Activated T-helper 1 cell treated with Interleukin-2 at 50 U/mL for 16 hours (primary cell): ENCODE measurements at places on chromosomes 2 and 18.

GRCh38 chr2:217274578-217274977 is 414.7 kb upstream of the TNP1 start:
- no peak for DNase-seq

DNA sequence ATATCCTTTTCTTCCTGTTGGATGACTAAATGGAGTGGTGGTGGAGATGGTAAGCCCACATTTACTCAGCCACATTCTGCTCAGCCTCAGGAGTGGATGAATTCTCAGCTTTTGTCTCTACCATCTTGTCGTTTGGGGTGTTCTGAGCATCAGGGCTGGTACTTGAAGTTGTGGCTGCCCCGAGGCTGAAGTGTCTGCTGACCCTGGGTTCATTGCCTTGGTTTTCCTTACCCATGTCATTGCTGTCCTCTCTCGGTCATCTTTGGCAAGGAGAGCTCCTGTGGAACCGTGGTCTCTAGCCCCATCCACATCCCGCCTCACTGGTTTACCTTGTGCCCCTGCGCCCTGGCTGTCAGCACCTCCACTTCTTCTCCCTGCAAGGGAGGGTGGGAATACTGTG is 71.9 kb downstream of the GPR39 start:
- no peak for DNase-seq

DNA sequence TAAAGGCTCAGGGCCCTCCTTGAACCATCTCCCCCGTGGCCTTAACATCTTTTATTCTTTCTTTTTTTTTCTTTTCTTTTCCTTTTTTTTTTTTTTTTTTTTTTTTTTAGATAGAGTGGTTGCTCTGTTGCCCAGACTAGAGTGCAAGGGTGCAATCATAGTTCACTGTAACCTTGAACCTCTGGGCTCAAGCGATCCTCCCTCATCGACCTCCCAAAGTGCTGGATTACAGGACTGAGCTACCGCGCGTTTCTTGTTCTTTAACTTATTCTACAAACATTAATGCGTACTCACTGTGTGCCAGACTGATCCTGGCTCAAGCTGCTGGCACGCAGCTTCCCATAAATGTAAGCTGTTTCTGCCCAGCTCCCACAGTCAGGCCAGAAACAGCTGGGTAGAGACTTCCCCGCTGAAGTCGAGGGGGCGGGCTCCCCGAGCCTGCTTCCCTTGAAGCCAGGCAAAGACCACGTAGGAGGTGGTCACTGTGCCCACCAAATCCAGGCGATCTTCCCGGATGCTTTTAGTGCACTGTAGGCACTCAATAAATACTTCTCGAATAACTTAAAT is 29.2 kb upstream of the ATP6V1B1 start:
- DNase-seq: no peak

GRCh38 chr2:1817256-1818051 is 73.1 kb upstream of the PXDN start:
- peak; percentile 38 for DNase-seq

DNA sequence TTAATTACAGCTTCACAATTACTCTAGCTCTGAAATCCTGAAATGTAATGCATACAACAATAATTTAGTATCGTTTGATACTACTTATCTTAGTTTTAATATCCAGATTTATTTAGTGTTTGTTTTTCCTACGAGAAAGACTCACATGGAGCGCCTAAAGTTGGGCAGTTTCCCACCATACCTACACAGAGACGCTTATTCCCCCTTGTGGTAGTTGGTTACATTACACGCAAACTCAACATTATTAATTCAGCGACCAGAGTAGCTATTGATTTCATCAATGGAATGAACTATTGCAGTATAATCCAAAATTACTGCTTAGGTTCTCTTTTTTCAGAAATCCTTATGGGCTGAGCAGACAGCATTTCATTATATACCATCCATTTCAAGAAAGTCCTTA is 164.0 kb upstream of the REG3G start:
- no peak for DNase-seq

GRCh38 chr2:101751875-101752619 is 54.5 kb downstream of the MAP4K4 start:
- no peak for DNase-seq

DNA sequence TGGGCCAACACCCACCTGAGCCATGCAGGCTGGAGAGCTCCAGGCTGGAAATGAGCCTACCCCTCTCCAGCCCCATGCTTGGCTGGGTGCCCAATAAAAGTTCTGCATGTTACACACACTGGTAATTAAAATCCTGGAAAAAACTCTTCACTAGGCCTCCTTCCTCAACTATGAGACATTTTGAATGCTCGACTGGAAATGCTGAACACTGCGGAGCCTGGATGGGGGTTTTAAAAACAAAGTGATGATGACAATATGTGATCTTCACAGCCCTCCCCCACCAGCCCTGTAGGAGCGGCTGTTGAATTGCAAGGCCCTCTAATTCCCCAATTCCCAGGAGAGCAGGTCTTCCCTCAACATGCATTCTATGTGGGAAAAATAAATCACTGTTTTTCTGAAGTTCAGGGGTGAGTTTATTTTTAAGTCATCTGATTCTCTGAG is 179.2 kb downstream of the TTC32 start:
- DNase-seq: no peak

DNA sequence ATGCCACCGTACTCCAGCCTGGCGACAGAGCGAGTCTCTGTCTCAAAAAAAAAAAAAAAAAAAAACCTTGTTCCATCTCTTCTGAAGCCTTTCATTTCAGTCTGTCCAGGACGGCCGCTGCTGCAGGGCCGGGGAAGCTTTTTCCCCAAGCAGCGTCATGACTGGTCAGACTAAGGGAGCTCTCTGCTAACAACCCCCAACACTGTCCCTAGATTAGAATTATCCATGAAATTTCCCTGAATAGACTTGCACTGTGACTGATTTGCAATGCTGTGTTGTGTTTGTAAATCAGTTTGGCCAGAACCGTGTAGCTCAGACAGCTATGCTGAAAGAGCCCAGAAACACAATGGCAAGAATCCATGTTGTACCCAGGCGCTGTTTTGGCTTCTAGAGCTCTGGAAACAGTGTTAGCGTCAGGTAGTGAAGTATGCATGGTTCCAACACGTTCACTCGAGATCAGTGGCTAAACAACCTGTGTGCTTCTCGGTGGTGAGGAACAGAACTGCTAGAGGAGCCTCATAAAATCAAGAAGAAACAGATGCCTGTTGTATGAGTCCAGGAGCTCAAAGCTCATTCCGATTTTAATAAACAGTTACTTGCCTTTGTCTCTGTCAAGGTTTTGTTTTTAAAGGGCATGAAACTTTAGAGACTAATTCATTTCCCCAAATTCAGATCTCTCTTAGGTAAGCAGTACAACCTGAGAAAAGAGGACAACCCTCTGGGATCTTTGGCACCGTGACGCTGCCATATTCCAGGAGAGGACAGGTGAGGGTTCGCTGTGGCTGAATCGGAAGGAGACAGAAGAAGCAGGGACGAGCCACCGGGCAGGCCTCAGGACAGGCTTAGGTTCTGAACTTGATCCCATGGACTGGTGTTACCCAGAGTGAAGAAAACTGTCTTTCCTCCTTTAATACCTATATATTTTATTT is 43.5 kb downstream of the GORASP2 start:
- DNase-seq: no peak

- no peak for DNase-seq
Observed at GRCh38 chr2:222878301-222878876, 17.6 kb downstream of the ACSL3 start.

GRCh38 chr2:175036582-175037018 is 31.4 kb upstream of the CHN1 start:
- no peak for DNase-seq

GRCh38 chr18:42850174-42851083 is 265.1 kb downstream of the RIT2 start:
- no peak for DNase-seq

DNA sequence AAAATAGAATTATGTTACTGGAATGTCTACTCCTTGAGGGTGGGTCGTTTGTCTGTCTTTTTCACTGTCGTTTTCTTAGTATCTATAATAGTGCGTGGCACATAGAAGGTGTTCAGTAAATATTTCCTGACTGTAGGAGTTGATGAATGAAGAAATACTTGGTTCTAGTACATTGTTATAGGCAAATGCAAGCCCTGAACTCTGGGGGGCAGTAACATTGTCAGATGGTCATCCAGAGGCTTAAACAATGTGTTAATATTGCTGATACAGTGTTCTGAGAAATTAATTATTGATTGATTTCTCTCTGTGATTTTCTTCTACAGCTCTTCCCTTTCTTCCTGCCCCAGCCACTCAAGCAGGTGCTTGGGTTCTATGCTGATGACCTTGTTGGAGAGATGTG is 24.4 kb upstream of the THOC1 start:
- no peak for DNase-seq

DNA sequence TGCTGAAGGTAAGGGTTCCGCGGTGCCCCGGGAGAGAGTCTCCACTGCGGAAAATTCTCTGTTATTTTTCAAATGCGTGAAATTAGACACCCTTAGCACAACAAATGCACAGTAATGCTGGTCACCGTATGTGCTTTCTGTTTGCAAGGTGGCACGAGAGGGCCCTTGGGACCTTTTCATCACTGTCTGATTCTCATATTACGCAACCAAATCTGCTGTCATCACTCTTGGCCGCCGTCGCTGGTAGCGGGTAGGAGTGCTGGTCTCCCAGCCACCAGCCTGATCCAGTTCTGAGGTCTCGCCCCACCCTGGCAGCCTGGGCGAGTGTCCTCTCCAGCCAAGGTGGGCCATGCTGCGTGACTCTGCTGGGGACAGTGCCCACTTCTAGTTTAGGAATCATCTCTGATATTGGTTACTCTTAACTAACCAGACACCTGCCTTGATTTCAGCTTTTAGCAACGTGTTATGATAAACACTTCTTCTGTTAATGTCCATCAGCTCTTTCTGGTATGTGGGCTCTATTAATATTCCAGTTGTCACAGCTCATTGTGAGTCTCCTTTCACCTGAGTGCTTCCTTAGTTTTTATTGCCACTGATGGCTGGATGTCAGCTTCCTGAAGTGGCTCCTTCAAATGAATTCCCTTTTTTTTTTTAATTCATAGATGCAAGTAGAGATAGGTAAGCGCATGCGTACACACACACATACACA is 199.4 kb downstream of the GBX2 start:
- no peak for DNase-seq

GRCh38 chr2:227884511-227884947 is 13.1 kb downstream of the DAW1 start:
- DNase-seq: peak; percentile 5

DNA sequence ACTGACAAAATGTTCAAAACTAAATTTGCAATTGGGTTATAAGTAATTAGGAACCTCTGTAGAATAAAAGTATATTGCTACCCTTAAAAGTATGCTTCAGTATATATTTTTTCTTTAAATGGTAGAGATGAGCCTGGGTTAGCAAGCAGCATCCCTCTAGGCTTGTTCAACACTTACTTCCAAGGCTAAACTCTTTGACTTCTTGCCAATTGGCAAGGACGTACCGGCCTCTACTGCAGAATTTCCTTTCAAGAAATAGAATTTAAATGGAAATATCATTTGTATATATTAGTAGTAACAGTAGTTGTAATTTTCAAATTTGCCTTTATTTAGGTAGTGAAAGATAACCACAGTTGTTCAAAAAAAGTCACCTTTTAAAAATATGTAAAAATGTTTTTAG is 105.1 kb upstream of the SLC38A11 start:
- no peak for DNase-seq

- no peak for DNase-seq
Observed at GRCh38 chr2:46936566-46936965, 21.0 kb upstream of the MCFD2 start.

DNA sequence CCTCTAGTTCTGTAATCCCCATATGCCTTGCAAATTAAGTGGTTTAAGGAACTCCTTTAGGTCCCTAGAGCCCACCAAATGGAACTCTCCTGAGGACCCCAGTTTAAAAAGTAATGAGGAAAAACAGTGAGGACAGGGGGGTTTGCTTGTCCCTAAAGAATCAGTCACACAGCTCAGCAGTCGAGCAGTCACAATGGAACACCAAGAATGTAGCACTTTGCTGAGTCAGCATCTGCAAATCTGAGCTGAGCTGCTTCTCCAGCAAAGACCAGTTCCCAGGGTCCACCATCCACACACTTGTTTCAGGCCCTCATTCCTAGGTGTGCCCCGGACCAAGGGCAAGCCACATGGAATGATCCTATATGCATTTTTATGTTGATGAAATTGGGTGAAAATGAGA is 46.2 kb upstream of the NEDD4L start:
- DNase-seq: no peak

- DNase-seq: no peak
Observed at GRCh38 chr2:105241443-105241842, at the start of gene GPR45. Gene GPR45 (plus strand): TSS chr2:105241743. CDS start chr2:105241859, 116 bp downstream.

DNA sequence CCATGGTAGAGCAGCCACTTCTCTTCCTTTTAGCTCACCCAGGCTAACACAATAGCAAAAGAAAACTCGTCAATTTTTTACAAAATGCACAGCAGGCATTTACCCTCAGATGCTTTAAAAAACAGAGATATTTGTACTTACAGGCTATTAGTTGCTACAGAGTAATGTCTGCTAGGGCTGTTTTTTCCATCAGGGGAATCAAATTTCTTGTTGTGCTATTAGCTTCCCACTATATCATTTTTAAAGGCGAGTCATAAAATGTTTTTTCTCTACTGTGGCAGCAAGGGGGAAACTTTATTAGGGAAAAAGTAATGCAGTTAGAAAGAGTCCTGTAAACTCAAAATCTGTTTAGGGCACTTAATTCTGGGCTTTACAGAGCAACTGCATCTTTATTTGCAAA is 277.9 kb upstream of the THSD7B start:
- DNase-seq: no peak

DNA sequence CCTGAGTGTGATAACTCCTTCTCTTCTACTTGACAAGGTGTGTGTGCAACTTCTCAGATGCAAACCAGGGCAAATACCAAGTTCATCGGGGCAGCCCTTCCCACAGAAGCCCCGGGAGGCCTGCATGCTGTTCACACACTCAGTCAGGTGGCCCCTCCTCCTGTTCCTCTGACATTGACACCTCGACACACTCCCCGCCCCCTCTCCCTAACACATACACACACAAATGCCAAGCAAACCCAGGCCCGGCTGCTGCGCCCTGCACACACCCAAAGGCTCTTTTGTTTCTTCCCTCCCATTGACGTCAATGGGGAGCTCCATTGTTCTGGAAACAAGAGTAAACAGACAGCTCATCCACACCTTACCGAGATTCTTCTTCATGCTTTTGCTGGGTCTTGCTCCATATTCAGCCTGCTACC is 1.7 kb upstream of the PER2 start:
- no peak for DNase-seq

GRCh38 chr2:33425586-33426031 is 50.8 kb upstream of the RASGRP3 start:
- no peak for DNase-seq

GRCh38 chr2:28586867-28587266 is 91.0 kb downstream of the PLB1 start:
- peak; percentile 54 for DNase-seq

- no peak for DNase-seq
Observed at GRCh38 chr2:33085646-33086045, 138.9 kb downstream of the LTBP1 start.

- no peak for DNase-seq
Observed at GRCh38 chr18:64202210-64202836, 53.4 kb upstream of the LINC00305 start.
